ENCODE measurements at places on chromosomes 1 and 21. TPM values are rescaled to one million over a fixed set of nuclear protein-coding genes. Genes with fewer than 3 reads are reported as not detected.

DNA sequence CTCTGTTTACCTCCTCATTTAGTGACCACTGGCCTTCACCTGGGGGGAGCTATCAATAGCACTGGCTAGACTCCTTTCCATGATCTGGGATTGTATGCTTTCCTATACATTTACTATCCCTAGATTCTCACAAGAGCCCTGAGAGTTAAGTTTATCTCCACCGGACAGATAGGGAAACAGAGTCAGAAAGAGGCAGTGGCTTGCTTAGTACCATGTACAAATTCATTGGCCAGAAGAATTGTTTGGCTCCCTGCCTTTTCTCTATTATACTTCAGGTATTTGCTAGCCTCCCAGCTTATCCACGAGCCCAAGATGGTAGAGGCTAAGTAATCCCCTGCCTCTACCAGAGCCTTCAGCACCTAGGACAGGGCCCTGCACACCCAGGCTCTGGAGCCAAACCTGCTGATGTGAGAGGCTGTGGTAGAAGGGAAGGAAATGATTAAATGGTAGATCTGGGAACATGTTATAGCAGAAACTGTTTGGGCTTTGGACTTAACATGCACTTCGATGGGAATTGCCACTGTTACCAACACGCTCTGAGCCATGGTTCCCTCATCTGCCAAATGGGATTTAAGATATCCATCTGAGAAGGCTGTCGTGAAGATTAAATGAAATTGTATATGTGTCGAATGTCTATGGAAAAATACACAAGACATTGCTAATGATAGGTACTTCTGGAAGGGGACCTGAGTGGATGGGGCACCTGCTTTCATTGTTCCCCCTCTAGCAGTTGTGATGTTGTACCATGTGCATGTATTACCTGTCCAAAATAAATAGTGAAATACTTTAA is 3.1 kb upstream of the BLACAT1 start:
- DNase-seq = peak; percentile 76
- H3K36me3 ChIP-seq = peaks cover 5% of the 10 kb centered on the region
- H3K27me3 ChIP-seq = no peaks in the 10 kb centered on the region
- no peak overlapping the region for H3K4me3 ChIP-seq

DNA sequence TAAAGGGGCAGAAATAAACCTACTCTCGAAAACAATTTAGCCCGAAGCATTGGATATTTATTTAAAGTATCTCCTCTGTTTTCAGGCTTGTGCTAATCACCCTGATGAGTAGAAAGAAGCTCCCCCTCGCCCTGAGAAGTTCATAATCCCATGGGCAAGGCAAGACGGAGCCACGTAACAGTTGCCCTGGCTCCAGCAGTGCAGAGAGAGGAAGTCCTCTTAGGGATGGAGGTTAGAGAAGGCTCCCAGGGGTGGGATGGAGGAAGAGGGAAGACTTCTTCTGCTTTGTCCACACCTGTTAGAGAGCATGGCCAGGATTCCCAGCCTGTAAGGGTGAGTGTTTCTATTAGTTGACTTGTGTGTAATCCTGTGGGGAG is 3.4 kb upstream of the GPR25 start:
- no peaks in the 10 kb centered on the region for H3K4me1 ChIP-seq
- H3K36me3 ChIP-seq = no peaks in the 10 kb centered on the region
- DNase-seq = no peak
- no peaks in the 10 kb centered on the region for H3K27me3 ChIP-seq
- no peak overlapping the region for H3K4me3 ChIP-seq

CYP2J2 gene
- 0.57 TPM for total RNA-seq

- H3K27ac ChIP-seq = no peak overlapping the region
- peaks cover 28% of the 10 kb centered on the region for H3K36me3 ChIP-seq
- H3K4me1 ChIP-seq = peaks cover 5% of the 10 kb centered on the region
- DNase-seq = no peak
Measured at GRCh38 chr1:9767964-9768668, 55.6 kb downstream of the CLSTN1 start.

DNA sequence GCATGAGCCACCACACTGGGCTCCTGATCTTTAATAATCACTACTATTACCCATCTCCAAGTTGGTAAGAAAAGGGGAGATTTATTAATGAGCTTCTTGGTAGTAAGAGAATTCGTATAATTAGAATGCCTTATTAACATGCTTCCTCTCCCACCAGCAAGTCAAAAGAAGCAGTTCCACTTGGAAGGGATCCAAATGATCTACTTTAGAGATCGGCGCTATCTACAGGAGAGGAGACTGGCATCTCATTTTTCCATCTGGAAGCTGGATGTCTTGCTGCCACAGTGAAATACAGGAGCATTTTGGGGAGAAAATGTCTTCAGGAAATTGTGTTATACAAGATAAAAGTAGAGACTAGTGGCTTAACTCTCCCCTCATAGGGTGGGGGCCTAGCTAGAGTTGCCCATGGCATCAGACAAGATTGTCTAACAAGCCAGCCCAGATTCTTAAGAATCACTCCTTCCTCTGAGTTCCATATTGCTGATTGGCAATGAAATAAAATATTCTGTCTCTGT is 33.6 kb upstream of the CAMSAP2 start:
- H3K4me1 ChIP-seq = no peaks in the 10 kb centered on the region
- H3K4me3 ChIP-seq = no peak overlapping the region
- no peak overlapping the region for H3K27ac ChIP-seq
- H3K36me3 ChIP-seq = no peaks in the 10 kb centered on the region
- H3K27me3 ChIP-seq = no peaks in the 10 kb centered on the region

- H3K27me3 ChIP-seq = no peaks in the 10 kb centered on the region
- no peak for DNase-seq
- no peak overlapping the region for H3K4me3 ChIP-seq
- H3K4me1 ChIP-seq = peaks cover 6% of the 10 kb centered on the region
Measured at GRCh38 chr1:12597792-12598191, 20.2 kb downstream of the DHRS3 start.

CELA3A gene
- not detected for total RNA-seq

LACTBL1 gene
- not detected for total RNA-seq

DNA sequence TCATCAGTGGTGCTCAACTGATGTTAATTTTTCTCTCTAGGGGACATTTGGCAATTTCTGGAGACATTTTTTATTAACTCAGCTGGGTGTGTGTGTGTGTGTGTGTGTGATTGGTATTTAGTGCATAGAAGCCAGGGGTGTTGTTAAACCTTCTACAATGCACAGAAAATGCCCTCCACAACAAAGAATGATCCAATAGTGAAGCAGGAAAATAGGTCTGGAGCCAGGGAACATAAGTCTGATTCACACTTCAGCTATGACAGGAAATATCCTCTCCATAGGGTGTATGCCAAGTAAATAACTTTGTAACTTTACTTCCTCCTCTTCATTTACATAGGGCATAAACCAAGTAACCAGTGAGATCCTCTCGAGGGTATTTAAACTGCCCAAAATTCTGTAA is 25.1 kb upstream of the TMEM61 start:
- no peak overlapping the region for H3K4me3 ChIP-seq
- H3K36me3 ChIP-seq = peaks cover 21% of the 10 kb centered on the region
- H3K27ac ChIP-seq = no peak overlapping the region
- no peaks in the 10 kb centered on the region for H3K4me1 ChIP-seq
- no peak for DNase-seq
- no peaks in the 10 kb centered on the region for H3K27me3 ChIP-seq

FCGR3B gene
- total RNA-seq = not detected
